ENCODE measurements at places on chromosomes 7 and 10.

DNA sequence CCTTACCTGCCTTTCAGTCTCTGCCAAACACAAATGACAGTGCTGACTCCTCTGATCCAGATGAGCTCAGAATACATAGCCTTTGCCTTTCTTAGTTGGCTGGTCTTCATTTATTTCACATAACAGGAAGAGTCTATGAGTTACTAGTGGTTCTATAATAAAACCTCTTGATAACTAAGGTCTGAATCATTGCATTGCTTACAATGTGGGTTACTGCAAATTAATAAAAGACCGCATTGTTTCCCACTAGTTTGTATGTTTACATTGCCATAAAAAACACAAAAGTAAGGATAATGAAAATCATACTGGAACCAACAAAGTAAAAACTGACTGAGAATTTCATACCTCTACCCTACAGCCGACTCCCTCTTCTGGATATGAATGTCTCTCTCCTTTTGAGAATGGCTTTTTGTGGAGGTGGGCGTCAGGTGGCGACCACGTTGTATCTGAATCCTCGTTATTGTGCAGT, 62.0 kb upstream of the AKR1E2 start:
- DNase-seq: no peak

DNA sequence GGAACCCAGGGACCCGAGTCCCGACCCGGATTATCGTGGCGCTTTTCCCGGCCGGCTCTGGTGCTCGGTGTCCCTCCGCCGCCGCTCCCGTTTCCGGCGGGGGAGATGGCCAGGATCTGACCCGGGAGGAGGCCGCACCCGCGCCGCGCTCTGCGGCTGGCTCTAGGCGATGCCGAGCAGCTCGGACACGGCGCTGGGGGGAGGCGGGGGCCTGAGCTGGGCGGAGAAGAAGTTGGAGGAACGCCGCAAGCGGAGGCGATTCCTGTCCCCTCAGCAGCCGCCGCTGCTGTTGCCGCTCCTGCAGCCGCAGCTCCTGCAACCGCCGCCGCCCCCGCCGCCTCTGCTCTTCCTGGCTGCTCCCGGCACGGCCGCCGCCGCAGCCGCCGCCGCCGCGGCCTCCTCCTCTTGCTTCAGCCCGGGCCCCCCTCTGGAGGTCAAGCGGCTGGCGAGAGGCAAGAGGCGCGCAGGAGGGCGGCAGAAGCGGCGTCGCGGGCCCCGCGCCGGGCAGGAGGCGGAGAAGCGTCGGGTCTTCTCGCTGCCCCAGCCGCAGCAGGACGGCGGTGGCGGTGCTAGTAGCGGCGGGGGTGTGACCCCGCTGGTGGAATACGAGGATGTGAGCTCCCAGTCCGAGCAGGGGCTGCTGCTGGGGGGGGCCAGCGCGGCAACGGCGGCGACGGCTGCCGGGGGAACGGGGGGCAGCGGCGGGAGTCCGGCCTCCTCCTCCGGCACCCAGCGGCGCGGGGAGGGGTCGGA, 593 bp downstream of the CDK13 start:
- DNase-seq: peak; percentile 7

GRCh38 chr10:12719365-12719764, 282.1 kb downstream of the CCDC3 start:
- DNase-seq: no peak

DNA sequence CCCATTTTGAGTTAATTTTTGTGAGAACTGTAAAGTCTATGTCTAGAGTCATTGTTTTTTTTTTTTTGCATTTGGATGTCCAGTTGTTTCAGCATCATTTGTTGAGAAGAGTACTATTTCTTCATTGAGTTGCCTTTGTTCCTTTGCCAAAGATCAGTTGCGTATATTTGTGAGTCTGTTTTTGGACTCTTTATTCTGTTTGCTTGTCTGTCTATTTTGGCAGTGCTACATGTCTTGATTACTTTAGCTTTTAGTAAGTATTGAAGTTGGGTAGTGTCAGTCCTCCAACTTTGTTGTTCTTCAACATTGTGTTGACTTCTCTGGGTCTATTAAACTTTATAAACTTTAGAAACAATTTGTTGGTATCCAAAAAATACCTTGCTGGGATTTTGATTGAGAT, 31.6 kb downstream of the CCDC7 start:
- DNase-seq: no peak

DNA sequence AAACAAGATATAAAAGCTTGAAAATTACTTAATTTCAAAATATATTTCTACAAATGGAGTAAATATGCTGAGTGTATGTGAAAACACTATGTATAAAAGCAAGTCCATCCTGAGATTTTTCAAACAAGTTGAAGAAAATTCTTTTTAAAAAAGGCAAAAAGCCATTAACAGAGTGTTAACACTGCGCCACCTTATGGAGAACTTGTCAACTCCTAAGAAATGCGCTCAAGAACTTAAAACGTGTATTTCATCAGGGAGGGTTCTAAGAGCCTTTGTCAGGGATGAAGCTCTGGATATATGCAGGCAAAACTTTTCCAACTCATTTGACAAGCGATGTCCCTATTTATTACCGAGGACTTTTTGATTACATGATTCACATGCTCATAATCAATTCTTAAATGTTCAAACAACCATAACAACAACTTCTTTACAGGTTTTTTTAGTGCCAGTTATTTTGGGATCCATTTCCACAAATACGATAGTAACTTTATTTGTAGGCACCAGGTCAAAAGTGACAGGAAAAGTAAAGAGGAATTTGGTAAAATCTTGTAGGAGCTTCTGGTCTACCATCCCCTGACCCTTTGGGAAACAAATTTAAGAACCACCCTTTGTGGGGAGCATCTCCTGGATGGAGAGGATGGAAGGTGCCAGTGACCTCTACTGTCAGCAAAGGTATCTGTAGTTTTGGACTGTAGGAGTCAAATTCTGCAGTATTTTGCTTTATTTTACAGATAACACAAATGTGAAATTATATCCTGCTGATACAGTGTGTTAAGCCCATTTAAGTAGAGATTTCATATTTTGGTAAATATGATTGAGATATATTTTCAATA, 23.2 kb downstream of the CALCR start:
- DNase-seq: no peak

DNA sequence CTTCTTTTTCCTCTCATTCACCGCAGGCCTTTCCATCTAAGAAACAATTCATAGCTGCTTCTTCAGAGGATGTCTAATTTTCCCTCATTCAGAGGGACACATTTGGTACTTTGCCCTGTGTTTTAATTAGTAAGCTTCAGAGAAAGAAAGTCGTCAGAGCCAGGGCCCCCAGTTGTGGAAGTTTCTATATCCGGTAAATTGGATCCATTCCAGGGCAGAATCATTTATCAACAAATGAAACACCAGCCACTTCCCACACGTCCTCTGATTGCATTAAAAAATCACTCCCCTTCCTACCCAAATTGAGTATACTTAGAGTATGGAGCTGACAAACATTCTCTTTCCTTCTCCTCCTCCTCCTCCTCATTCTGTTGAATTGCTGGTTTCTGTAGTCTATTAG, 205.8 kb upstream of the HDAC9 start:
- no peak for DNase-seq

- DNase-seq: no peak
These were observed 296.9 kb upstream of the DGKB start for GRCh38 chr7:15199482-15199881.

GRCh38 chr10:116521424-116522290, 24.1 kb upstream of the PNLIP start:
- no peak for DNase-seq

- no peak for DNase-seq
These were observed 102.1 kb upstream of the ABI1 start for GRCh38 chr10:26962835-26963234.

DNA sequence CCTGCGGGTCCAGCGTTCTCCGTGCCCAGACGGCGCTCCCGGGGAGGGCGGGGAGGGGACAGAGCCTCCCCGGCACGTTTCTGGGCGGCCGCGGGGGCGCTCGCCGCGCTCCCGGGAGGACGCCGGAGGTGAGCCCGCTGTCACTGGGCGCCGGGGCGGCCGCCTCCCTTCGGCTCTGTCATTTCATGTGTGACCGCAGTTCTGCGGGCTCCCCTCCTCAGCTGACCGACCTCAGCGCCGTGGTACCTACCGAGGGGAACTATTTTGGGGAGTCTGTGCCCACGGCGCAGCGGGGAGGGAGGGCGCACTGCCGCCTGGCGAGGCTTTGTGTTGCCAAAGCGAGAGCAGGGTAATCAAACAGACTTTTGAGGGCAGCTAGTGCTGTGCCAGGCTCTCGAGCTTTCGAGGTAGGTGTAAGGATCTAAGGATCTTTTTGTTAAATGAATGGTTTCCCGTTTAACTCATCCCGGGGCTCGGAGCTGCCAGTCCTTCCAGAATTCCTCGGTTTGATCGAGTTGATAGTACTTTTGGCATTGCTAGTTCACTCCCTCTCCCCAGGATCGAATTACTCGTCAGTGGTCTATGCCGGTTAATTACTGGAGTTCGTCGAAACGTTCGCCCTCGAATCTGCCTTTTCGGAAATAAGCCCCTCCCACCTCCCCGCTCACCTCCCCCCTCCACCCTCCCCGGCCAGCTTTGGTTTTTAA, 1.9 kb downstream of the ARID5B start:
- peak; percentile 46 for DNase-seq

DNA sequence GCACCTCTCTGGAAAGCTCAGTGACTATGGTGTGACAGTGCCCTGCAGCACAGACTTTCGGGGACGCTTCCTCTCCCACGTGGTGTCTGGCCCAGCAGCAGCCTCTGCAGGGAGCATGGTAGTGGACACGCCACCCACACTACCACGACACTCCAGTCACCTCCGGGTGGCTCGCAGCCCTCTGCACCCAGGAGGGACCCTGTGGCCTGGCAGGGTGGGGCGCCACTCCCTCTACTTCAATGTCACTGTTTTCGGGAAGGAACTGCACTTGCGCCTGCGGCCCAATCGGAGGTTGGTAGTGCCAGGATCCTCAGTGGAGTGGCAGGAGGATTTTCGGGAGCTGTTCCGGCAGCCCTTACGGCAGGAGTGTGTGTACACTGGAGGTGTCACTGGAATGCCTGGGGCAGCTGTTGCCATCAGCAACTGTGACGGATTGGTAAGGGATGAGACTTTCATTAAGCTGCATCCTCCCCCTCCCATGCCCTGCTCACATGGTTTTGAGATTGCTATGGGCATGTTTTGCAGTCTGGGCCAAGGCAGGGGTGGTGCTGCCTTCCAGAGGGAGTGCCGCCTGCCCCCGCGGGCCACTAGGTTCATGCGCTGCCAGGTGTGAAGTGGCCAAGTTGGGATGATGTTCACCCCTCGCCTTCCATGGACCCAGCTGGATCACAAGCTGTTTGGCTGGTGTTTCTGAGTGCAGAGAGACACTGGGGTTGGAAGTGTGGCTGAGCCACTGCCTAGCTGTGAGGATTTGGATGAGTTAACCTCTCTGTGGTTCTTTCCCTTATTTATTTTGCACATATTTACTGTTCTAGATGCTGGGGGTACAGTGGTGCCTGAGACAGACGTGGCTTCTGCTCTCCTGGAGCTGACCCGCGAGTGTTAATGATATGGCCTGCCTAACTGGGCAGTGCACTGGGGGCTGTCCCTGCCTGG, 2.5 kb downstream of the ADAMTS14 start:
- no peak for DNase-seq

DNA sequence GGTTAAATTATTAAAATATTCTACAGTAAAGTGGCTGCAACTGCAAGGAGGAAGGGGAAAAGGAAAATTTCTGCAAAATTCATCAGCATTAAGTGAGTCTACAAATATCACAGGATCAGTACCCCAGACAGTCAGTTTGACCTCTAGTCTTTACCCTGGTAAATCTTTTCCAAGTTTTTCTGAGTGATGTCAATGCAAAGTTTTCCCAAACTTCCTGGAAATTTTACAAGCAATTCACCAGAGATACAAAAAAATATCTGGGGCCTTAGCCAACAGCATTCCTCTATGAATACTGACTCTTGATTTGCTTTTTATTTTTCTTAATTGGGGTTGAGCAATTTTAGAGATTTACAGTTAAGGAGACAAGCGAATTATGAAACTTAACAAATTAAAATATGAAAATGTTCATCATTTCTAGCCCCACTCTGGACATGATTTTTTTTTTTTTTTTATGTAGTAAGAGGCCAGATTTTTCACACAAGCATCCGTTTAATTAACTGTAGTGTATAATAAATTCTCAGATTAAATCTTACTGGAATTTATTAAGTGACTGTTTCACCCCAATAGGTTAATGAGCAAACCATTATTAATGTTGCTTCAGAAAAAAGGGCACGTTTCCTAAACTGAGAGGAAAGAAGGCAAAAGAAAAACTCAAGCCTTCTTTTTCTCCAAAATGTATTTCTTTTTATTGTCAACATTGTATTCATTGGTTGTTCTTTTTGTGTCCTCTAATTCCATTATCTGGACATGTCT, 539.5 kb upstream of the FZD8 start:
- no peak for DNase-seq

GRCh38 chr10:113663908-113664307, at the start of gene NRAP:
Gene NRAP, minus strand, starts transcription at chr10:113664041. Its CDS starts 159 bp downstream, at chr10:113663882.
- DNase-seq: no peak

DNA sequence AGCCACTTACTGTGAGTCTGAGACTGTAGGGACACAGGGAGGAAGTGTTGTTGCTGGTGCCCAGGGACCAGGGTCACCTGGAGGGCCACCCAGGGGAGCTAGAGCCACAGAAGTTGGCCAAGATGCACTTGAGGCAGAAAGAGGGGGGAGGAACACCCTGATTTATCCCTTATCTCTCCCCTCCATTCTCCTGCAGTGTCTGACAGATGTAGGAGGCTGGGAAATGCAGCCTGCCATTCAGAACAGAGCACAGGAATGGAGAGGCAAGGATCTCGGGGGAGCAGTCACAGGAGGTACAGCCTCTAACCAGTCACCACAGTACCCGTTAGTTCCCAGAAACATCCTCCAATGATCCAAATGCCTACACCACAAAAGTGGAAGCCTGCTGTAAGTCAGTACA, 118.4 kb upstream of the SLC26A5 start:
- DNase-seq: no peak

DNA sequence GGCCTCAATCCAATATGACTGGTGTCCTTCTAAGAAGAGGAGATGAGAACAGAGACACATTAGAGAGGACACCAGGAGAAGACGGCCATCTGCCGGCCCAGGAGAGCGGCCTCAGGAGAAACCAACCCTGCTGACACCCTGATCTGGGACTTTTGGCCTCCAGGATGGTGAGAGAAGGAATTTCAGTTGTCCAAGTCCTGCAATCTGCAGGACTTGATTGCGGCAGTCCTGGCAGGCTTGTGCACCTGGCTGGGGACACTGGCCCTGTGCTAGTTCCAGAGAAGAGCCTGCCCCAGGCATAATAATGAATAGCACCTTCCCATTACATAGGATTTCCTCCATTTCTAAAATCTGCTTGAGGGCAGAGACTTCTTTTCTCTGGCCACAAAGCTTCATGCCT, 409.9 kb upstream of the SHH start:
- DNase-seq: no peak

- DNase-seq: no peak
These were observed 125.3 kb downstream of the ADARB2 start for GRCh38 chr10:1611936-1612550.

Data from stimulated activated CD8-positive, alpha-beta memory T cell treated with anti-CD3 and anti-CD28 coated beads, Interleukin-7, amount 100 ng/mL, for 24 hours (primary cell).